NCI-H187 (cell line): ENCODE measurements at places on chromosomes 11 and 22.

- DNase-seq = peak; percentile 62
Observed at GRCh38 chr11:17391493-17392355, 3.3 kb upstream of the KCNJ11 start.

DNA sequence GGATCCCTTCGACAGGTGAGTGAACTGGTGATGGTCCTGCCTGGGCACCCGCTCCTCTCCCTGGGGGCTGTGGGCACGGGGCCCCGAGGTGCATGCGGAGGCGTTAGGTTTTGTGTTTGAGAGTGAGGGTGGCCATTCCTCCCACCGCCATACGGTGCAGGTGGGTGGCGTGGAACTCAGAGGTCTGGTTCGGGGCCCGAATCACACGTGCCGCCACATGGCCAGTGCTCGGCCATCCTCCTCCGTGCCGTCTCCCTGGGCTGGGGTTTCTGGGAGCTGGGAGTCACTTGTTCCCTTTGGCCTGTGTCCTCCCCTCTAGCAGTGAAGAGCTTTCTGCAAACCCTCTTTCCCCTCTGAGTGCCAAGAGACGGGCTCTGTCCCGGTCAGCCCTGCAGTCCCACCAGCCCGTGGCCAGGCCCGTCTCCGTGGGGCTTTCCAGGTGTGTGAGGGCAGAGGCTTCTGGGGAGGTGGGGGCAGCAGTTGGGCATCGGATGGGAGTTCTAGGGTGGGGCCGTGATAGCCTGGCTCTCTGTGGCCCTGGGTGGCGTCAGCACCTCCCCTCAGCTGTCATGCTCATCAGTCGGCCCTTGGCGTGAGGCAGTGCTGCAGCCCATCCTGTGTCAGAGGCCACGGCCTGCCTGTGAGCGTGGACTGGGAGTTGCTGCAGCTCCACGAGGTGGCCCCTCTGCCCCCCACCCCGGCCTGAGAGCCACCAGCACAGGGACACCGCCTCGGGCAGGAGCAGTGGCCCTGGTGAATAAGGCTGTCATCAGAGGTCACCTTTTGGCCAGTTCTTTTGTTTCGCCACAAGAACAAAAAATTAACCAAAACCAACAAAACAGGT is 10.2 kb downstream of the IRF7 start:
- DNase-seq = no peak

GRCh38 chr11:72684236-72684912 is 10.2 kb upstream of the PDE2A start:
- no peak for DNase-seq

DNA sequence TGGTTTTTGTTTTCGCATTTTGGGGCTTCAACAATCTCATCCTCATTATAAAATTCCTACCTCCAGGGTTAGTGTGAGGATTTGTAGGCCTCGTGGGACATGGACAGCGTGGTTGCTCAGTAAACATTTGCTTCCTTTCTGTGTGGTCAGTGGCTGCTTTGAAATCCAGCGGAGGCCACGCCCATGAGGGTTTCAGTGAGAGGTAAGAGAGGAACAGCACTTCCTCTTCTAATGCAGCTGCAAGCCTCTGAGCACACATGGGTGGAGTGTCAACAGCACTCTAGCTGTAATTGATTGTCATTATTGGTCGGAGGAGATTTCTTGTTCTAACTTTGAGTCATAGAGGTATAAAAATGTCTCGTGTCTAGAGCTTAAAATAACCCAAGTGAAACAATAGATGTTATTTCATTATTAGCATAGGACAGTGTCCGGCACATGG is 6.0 kb upstream of the ARHGAP42 start:
- peak; percentile 11 for DNase-seq

DNA sequence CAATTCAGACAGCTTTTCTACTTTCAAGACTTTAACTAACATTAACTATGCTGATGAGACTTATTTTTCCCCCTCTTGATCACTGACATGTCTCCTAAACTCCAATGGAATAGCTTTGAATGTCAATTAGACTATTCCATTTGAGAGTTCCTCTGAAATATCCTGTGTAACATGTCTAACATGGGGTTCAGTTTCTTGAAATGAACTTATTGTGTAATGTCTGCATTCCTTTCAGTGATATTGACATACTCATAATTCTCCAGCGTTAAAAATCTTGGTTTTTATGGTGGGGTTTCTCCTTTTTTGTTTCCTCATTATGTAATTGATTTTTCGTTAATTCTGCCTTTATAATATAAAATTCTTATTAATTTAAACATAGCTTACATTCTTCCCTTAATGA is 37.7 kb upstream of the SPTBN2 start:
- no peak for DNase-seq

DNA sequence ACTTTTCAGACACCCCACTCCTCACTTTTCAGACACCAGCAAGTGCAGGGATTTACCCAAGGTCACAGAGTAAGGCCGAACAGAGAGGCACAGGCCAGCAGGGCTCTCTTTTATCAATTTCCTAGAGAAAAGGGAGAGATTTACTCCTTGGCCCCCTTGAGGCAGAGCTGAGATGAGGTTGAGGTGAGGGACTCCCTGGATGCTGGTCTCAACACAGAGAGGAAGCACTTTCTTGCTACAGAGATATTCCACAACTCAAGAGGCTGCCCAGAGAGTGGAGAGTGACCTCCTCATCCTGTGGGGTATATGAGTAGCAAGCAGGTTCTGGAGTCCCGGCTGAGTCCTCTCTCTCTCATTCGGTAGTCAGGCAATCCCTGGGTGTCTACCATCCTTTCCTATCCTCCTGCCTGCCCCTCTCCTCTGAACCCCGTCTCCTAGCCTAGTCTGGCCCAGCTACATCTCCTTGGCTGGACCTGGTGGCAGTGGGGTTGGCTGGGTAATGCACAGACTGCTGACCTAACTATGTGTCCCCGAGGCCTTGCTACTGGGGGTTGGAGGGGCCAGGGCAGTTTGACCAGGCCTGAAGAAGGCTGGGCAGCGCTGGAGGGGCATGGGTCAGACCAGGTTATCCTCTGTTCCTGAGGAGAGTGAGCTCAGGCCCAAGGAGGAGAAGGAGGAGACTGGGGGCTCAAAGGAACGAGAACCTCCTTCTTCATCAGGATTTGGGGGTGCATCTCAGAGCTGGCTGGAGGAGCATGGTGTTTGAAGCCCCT is 1.8 kb upstream of the ARHGEF17 start:
- no peak for DNase-seq

DNA sequence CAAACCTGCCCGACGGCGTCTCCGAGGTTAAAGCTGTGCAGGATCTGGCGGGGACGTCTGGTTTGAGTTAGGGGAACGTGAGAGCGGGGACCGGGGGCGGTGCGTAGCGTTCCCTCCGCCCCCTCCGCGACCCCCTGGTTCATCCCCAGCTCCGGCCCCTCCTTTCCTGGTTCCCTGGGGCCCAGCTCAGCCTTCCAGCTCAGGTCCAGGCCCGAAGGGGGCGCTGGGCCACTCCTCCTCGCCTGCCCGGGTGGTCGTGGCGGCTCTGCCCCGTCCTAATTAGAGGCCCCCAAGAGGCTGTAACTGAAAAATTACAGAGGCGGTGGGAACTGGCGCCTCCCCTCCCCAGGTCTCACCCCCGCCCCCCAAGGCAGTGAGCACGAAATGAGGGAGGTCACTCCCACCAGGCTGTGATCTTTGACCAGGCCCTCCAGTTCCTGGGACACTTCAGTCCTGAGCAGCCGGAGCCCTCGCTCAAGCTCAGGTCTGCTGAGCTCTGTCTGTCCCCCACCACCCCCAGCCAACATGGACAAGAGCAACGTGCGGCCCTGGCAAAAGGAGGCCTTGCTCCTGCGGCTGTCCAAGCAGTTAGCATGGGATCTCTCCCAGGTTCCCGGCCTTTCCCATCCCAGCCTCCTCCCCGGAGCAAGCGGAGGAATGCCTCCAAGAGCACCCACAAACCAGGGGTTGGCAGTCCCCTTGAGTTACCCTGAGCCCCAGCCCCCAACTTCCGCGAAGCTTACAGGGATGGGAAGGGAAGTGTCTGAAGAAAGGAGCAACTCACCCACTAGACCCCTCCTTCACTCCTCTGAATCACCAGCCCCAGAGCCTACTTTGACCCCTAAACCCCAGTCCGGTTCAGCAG is 3.3 kb downstream of the CD248 start:
- DNase-seq = no peak

DNA sequence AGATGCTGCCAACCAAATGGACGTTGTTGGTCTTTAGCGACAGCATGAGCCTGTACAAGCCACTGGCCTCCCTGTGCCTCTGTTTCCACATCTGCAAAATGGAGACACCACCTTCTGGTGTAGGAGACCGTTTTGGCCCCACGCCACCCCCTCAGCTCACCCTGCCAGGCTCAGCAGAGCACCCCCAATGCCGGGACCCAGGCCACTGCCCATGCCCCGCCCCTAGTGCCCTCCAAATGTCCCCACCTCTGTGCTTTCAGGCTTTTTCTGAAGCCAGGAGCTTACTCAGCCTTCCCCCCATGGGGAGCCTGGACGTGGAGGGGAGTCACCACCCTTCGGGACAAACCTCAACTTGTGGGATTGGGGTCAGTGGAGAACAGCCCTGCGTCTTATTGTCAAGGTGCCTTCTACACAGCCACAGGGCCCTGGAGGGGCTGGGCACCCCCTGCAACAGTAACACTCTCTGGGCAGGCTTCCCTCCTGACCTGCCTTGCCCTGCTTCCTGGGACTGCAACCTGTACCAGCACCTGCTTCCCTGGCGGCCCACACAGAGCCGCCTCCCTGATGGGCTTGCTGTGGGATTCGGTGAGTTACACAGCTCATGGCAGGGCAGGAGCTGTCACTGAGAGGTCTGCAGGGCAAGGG is 24.6 kb upstream of the RTL6 start:
- no peak for DNase-seq

DNA sequence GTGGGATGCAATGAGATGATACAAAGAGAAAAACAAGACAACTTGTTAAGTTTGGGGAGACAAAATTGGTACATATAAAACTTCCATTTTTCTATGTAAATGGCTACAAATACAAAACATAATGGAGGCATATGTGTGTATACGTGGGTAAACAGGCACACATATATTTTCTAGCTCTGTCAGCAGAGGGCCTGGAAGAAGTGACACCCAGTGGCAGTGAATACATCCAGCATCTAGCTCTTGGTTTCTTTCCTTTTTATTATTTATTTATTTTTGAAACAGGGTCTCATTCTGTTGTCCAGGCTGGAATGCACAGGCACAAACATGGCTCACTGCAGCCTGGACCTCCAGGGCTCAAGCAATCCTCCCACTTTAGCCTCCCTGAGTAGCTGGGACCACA is 5.0 kb upstream of the RASL10A start:
- no peak for DNase-seq

GRCh38 chr22:49962751-49963646 is 2.4 kb downstream of the PIM3 start:
- no peak for DNase-seq

DNA sequence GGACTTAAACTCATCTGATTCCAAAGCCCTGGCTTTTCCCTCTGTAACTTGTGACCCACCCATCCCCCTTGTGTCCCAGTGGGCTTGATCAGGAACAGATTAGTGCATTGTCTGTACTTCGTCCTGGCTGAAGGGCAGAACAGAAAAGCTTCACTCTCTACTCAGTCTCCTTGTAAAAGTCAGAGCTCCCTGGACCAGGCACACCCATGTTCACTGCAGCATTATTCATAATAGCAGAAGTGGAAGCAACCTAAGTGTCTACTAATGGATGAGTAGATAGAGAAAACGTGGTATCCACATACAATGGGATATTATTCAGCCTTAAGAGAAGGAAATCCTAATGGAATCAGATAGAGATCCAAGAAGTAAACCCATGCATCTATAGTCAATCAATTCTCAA is 20.7 kb downstream of the DRD2 start:
- DNase-seq = no peak
